ENCODE measurements at places on chromosomes 16 and 17. TPM values are rescaled to one million over a fixed set of nuclear protein-coding genes. Genes with fewer than 3 reads are reported as not detected.

DNA sequence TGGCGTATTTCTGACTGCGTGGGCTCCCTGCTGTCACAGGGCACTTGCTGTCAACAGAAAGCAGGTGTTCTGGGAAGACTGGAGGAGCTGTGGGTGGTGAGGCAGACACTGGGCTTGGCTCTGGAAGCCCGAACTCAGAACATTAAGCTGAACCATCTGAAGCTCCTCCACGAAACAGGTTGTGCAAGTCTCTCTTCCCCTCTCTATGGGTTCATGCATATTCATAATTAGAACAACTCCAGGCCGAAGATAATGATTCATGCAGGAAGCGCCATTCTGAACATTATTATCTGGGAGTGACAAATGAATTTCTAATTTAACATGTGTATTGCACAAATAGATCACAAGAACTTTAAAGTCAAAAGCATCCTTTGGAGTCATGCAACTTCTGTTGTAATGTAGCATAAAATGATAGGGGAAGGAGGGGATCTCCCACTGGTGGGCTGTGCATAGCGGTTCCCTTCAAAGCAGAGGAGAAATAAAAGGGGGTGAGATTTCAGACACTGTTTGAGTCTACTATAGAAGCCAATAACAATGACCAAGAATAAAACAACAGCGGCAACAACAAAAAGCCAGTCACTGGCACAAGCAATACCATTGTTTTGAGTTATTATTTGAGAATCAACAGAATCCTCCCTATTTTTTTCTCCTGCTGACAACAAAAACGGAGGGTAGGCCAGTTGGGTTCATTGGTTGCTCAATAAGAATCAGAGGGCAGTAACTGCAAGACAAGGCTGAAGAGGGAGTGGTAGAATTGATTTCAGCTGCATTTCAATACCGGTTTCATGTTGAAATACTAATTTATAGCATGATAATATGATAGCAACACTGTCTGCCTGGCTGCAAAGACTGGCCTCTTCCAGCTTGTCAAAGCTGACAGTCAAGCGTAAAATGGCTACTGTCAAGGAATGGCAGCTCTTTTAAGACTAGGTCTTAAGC lies 407.3 kb downstream of the XYLT1 start:
- no peak for DNase-seq

DNA sequence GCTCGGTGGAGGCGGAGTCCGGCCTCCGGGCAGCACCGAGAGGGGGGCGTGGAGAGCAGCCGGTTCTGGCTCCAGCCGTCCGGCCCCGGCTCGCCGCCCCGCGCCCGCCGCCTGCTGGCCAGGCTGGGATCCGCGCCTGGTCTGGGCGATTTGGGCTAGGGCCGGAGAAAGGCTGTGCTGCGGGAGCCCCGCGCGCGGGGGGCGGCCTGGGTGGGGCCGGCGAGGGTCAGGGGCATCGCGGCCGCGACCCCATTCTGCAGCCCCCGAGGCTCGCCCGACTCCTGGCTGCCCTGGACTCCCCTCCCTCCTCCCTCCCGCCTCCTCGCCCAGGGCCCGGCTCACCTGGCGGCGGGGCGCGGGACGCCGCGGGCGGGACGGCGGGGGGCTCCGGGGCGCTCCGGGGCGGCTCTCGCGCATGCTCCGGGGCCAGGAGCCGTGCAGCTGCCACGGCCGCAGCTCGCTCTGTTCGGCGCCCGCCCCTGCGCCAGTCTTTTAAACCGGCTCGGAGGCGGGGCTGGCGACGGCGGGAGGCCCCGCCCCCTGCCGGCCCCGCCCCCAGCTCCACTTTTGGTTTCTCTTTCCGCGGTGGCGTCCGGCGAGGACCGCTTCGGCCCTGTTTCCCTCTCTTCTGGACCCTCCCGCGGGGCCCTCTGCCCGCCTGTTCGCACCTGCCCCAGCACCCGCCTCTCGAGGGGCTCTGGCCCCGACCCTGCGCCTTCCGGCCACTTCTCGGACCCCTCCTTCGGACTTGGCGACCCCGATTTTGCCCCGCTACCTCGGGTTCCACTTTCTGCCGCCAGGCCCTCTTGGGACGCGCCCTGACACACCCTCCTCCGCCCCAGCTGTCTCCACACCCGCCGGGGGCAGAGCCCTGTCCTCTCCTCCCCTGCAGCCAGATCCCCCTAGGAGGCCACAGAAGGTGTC lies at the start of gene SOCS1:
Gene SOCS1, minus strand, starts transcription at position 468 of the 924 bp plus-strand sequence. CDS start 726 bp downstream, outside the sequence.
- DNase-seq = peak; percentile 84

TMEM88 gene
- total RNA-seq = not detected

TMEM235 gene
- total RNA-seq = not detected

DNA sequence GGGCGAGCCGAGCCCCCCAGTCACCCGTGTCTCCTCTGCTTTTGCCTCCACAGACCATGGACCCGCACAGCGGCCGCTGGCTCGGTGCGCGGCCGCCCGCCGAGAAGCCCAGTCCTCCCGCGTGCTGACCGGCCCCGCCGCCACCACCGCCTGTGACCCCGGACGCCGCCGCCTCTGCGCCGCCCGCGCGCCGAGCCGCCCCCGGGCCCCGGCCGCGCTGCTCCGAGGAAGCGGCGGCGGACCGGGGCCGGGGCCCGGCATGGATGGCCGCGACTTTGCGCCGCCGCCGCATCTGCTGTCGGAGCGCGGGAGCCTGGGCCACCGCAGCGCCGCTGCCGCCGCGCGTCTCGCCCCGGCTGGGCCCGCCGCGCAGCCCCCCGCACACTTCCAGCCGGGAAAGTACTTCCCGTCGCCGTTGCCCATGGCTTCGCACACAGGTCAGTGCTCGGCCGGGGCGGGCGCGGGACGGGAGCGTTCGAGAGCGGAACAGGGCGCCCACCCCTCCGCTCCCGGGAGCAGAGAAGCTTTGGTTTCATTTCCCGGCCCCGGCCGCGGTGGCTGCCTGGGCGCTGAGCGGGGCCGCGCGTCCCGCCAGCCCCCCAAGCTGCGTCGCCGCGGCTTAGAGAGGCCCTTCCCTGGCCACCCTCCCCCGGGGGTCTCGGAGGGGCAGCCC lies 4.4 kb downstream of the BAHCC1 start:
- no peak for DNase-seq

BCL6B gene
- total RNA-seq = not detected

- DNase-seq = no peak
Measured at GRCh38 chr16:70665806-70666735, 19.7 kb downstream of the IL34 start.

SLC52A1 gene
- not detected for total RNA-seq
